ENCODE measurements at places on chromosomes 2 and 18.

DNA sequence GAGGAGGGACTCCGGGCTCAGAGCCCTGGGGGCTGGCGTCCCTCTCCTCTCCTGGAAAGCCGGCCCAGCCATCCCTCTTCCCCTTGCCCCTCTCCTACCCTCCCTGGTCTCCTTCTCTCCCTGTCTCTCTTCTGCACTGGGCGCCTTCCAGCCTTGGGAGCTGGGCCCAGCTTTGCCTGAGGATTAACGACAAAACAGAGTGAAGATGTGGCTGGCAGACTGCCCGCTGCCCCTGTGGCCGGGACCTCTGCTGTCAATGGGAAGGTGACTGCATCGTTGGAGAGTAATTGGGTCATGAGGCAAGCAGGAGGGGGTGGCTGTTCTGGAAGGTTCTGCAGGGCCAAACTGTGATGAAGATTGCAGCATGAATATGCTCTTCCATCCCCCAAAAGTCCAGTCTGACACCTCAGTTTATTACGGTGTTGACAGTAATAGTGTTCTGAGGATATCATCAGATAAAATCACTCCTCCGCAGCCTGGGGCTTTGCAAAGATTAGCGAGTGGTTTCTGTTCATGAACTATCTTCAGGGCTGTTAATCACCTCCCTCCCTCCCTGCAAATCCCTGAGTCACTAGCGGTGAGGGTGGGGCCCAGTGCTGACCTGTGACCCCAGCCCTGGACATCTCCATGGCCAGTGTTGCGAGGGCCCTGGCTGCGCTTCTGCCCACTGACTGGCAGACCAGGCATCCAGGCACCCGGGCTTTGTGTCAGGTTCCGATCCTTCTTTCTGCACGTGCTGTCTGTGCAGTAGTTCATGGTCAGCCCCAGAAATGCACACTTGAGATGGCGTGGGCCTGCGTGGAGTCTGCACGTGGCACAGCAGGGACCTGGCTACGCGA is 23.0 kb downstream of the RTP5 start:
- peak; percentile 85 for DNase-seq

DNA sequence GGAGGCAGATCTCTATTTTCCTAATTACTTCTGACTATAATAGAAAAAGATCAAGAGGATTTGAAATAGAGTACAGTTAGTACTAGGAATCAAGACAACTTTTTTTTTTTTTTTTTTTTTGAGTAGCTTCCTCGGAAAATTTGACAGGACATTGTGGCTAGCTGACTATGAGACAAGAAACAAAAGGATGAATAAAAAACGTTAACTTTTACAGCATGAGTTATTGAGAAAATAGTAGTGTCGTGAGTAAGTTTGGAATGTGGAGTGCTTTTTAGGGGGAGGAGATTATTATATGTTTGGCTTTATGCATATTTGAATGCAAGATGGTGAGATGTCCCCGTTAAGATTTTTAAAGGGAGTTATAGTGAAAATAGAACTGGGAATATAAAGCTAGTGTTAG is 27.7 kb upstream of the CPS1 start:
- no peak for DNase-seq

DNA sequence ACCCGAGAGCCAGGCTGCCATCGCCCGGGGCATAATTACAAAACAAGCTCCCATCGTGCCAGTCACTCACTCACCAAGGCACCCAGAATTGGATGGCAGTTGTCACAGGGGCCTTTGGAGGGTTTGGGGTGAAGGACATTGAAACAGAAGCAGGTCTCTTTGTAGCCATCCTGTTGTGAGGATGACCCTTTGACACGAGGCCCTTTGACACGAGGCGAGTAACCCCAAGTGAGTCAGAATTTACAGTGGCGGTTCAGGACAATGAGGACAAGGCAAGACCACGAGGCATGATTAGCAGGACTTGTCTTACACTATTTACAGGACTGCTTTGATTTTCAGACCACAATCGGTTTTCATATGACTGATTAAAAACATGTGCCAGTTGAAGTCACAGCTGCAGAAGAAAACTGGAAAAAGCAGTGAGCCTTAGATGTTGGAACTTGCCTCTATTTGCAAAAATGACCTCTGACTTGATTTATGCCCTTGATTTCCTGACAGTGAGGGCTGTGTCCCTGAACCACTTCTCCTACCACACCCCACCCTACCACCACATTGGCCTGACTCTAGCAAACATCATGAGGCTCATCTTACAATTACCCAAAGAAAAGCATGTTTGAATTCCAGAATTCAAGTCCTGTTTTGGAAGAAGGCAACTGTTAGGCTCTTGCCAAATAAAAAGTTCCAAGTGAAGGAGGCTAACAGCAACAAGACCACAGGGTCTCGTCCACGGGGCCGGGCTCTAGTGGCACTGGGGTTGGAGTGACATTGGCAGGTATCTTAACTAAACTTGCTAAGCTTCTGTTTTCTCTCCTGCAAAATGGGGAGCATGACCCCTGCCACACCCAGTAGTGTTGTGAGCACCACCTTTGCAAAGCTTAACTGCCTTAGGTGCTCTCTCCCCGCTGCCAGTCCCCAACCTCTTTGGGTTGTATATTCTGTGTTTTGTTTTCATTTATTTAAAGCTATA is 64.4 kb upstream of the FOSL2 start:
- DNase-seq, result no peak

GRCh38 chr2:73728043-73728442 is 9.1 kb downstream of the TPRKB start:
- no peak for DNase-seq

DNA sequence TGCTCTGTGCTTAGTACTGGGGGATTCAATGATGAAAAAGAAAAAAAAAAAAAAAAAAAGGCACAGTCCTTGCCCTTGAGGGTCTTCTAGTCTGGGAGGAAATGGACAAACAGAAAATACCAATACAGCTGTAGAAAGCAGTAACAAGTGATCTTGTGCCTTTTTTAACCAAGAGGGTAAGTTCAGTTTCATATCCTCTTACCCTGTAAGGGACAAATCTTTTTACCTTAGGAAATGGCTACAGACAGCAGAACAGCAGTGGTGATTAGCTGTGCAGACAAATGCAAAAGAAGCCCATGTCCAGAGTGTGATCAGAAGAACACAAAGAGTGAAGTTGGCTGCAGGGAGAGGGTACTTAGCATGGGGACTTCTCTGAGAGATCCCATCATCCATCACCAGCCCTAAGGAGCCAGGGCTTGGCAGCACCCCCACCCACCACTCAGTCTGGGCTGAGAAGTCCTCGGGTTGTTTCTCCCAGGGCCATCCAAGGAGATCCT is 102.9 kb downstream of the ALPK2 start:
- DNase-seq, result no peak

GRCh38 chr2:227188292-227188691 is 23.9 kb downstream of the COL4A3 start:
- DNase-seq, result no peak

GRCh38 chr2:205087862-205088261 is 542.6 kb downstream of the PARD3B start:
- no peak for DNase-seq

DNA sequence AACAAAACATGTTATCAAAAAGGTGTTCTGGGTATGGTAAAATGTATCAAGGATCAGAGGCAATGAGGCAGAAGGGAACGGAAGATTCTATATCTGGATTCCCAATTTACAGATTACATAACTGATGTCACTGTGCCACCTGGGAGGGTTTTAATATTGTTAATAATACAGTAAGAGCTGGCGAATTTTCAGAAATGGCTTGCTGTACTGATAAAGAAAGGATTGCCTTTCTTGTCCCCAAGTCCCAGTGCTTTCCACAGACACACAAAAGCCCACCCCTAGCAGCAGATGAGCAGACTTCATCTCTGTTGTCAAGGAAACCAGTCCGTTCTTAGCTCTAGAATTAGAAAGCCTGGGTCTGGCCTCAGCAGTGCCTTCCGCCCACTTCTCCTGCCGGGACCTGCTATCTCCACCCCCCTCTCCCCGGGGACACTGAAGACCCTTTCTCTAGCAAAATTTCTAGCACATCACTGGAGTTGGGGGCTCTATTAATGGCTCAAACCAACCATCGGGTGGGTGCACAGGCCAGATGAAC is 34.3 kb downstream of the ADD2 start:
- no peak for DNase-seq

GRCh38 chr2:140539242-140539875 is 1591.5 kb downstream of the LRP1B start:
- no peak for DNase-seq

DNA sequence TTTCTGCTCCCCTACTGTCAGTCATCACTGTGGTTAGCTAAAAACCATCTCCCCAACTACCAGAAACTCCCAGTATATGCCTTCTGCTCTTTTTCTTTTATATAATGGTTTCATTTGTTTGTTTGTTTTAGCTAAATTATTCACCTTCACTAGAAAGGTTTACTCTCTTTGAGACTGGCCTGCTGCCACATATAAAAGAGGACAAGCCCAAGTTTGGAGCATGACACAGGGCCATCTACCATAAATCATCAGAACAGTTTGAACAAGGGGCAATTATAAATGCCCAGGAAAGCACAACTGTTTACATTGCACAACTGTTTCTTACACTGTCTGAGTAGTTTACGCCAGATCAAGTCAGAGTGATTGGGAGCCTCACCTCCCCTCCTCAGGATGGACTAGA is 471.0 kb upstream of the PIK3C3 start:
- DNase-seq, result no peak

DNA sequence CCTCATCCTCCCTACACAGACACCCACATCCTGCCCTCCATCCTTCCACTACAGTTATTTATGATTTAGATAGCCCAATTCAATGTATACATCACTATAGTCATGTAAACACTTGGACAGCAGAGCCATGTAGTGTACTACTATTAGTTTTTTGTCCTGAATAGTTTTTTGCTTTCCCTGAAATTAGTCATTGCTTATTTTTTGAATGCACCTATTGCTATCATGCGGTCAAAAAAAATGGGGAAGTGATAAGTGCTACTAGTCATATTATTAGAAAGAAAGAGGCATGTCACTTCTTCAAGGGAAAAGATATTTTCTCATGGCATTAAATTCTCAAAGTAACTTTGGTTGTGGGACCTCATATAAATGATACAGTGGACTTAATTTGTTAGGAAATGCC is 6.8 kb upstream of the GREB1 start:
- DNase-seq, result no peak

DNA sequence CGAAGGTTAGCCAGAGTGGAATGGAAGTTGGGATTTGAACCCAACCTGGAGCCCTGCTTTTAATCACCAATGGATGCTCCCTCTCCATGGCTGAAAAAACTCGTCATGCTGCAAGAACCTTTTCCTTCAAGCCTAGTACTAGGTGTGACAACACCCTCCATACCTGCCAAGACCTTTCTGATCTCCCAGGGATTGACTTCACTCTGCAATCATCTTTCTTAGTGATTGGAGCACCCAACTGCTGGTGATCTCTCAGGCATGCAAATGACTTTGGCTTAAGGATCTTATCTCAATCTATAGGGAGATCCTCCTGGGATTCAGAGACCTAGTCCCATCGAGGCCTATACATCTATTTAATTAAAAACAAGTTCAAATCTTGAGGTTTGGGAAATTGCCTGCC is 23.5 kb upstream of the ITGB6 start:
- no peak for DNase-seq

GRCh38 chr2:36137612-36138011 is 218.0 kb upstream of the CRIM1 start:
- DNase-seq, result no peak

- no peak for DNase-seq
Observed at GRCh38 chr2:54429811-54430551, 26.1 kb upstream of the SPTBN1 start.

DNA sequence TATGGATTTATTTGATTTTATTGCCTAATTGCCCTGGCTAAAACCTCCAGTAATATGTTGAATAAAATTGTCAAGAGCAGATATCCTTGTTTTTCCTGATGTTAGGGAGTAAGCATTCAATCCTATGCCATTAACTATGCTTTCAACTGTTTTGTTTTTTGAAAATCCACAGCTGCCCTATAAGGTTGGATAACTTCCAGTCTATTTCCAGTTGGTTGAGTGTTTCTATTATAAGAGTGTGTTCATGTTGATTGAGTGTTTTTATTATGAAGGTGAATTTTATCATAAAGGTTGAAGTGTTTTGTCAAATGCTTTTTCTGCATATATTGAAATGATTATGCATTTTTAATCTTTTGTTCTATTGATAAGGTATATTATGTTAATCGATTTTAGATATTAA is 149.9 kb upstream of the SCN7A start:
- no peak for DNase-seq

- DNase-seq, result no peak
Observed at GRCh38 chr2:228016402-228016801, 145.0 kb downstream of the DAW1 start.

GRCh38 chr2:209766613-209767012 is 5.0 kb upstream of the UNC80 start:
- no peak for DNase-seq

DNA sequence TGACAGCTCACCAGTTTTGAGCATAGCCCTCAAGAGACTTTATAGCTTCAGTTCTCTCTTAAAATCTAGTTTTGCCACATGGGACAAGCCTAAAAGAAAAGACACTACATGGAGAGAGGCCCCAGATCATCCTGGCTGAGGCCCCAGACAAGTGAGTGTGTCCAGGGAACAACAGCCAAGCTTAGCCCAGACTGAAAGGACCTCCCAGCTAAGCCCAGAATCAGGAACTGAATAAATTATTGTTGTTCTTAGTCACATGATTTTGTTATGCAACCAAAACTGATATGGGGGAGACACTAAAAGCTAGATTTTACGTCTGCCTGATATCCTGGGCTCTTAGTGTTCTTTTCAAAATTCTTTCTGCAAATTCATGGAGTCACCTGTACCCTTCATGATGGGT is 29.3 kb upstream of the LBH start:
- DNase-seq, result no peak

GRCh38 chr2:229856413-229856812 is 65.4 kb downstream of the TRIP12 start:
- no peak for DNase-seq

DNA sequence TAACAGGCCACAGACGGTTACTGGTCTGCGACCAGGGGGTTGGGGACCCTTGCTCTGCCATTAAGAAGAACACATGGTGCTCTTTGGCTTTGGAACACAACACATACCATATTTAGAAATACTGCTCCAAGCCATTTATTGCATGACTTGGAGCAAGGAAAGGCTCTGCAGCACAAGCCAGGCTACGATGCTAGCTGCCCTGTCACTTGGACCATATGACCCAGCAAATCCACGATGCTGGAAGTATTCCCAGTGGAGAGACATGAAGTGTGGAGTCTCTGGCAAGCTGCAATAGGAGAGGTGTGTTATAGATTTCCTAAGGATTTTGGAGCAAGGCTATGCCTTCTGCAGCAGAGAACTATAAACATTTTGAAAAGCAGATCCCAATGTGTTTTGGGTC is 171.2 kb downstream of the HAUS1 start:
- no peak for DNase-seq

GRCh38 chr2:204452464-204453023 is 92.7 kb upstream of the PARD3B start:
- DNase-seq, result no peak

DNA sequence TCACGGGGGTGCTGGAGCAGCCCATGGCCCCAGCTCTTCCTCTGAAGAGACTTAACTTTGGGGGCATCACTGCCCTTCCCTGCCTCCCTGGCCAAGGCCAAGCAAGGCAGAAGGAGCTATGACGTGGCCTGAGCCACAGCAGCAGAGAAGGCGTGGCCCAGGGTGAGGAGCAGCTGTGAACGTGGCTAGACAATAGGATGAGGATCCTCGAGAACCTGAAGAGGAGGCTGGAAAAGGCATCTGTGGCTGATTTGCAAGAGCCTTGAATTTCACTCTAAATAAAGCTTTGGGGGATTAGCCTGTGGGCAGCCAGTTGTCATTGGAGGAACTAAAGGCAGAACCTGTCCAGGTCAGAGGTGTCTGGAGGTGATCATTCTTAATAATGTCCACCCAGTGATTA is 652.9 kb upstream of the ID2 start:
- DNase-seq, result no peak
